ENCODE measurements at places on chromosomes 4 and X.

- DNase-seq, result peak; percentile 69
Measured at GRCh38 chrX:46796574-46797191, 37.8 kb upstream of the SLC9A7 start.

- DNase-seq, result no peak
Measured at GRCh38 chr4:16122784-16123183, 39.0 kb upstream of the PROM1 start.

GRCh38 chrX:71619193-71619592, 882 bp upstream of the CXCR3 start:
- DNase-seq, result peak; percentile 42

- DNase-seq, result peak; percentile 36
Measured at GRCh38 chr4:127669691-127670090, 36.9 kb downstream of the INTU start.

- no peak for DNase-seq
Measured at GRCh38 chr4:3283916-3284315, 8.9 kb upstream of the RGS12 start.

DNA sequence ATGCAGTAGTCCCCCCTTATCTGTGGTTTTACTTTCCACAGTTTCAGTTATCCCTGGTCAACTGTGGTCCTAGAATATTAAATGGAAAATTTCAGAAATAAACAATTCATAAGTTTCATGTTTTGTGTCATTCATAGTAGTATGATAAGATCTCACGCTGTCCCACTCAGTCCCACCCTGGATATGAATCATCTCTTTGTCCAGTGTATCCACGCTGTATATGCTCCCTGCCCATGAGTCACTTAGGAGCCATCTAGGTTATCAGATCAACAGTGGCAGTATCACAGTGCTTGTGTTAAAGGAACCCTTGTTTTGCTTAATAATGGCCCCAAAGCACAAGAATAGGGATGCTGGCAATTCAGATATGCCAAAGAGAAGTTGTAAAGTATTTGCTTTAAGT, 16.2 kb upstream of the SYTL4 start:
- DNase-seq, result no peak

DNA sequence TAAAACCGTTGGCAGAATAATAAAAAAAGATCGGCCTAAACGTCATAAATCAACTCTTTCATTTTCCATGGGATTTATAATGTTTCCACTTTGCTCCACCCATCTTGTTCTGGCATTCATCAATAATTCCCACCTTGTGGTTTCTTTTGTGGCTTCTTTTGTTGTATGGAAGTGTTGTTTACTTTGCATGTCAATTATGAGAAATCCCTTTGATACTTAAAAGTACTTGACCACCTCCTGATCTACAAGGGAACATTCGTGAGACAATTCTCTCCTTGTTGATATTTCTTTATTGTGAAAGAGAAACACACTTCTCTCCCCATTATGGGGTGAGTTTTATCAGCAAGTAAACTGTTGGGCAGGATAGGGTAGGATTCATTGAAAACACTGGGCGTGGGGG, 2.8 kb downstream of the AMELX start:
- no peak for DNase-seq

- no peak for DNase-seq
Measured at GRCh38 chr4:184269879-184270430, 52.3 kb upstream of the ENPP6 start.

GRCh38 chr4:42570221-42570620, 86.7 kb downstream of the ATP8A1 start:
- no peak for DNase-seq

GRCh38 chr4:183445097-183445428, 627 bp downstream of the CDKN2AIP start:
- DNase-seq, result peak; percentile 8

GRCh38 chrX:374596-374995, 12.1 kb downstream of the PPP2R3B start:
- no peak for DNase-seq

GRCh38 chr4:153533387-153533786, 67.2 kb downstream of the TMEM131L start:
- peak; percentile 24 for DNase-seq

DNA sequence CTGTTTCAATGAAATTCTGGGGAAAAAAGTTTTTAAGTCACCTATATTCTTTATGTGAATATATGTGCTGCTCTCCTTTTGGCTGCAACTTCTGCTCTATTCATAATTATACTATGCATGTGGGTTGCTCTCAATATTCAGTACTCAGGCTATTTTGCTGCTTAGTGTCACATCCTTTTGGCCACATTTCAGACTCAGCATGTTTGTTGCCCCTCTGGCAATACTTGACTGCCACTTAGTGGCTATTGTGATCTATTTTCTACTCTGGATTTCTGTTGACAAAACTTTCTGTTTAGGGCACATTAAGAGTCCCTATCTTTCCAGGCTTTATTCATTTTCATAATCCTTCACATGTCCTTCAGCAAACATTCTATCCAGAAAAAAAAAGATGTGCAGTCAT, 15.8 kb upstream of the CT45A1 start:
- DNase-seq, result no peak

DNA sequence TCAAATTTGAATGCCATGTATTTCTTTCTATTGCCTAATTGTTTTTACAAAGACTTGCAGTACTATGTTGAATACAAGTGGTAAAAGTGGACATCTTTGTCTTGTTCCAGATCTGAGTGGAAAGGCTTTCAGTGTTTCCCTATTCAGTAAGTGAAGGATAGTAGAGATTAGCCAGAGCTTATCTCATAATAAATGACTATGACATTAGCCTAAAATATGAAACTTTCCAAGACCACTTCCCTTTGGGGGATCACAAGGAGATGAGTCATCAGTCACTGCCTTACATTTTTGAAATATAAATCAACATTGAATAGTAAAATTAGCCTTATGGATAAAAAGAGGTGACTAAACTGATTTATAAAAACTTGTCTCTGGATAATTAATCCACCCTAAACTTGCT, 554.1 kb upstream of the MAGEB2 start:
- peak; percentile 83 for DNase-seq

GRCh38 chrX:153689654-153690465, 2.1 kb downstream of the SLC6A8 start:
- DNase-seq, result peak; percentile 34

- peak; percentile 15 for DNase-seq
Measured at GRCh38 chr4:151717909-151718628, 42.7 kb downstream of the GATB start.

- DNase-seq, result no peak
Measured at GRCh38 chr4:157983300-157983699, 189.5 kb downstream of the GASK1B start.

DNA sequence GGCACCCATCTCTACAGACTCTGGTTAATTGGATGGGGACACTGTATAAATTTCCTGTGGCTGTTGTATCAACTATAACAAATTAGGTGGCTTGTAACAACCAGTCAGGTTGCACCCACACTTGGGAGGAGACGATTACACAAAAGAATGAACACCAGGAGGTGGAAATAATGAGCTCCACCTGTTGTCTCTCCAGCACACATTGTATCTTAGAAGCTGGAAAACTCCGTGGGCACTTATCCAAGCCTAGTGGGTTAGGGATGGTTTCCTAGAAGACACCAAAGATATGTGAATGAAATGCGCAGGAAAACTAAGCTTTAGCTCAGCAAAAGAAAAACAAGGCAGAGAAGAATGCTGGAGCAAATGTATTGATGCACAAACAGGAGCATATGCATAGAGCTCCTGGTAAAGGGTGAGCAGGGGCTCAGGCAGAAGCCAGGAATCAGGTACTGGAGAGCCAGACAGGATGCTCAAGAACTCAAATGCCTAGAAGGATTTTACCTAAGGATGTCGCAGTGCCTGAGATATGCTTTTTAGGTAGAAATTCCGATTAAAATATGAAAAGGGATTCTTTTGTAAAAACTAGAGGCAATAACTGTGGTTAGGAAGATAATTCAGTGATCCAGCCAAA, 111.7 kb downstream of the GALNTL6 start:
- DNase-seq, result no peak

- peak; percentile 62 for DNase-seq
Measured at GRCh38 chr4:96729641-96730040, 889.7 kb downstream of the PDHA2 start.

DNA sequence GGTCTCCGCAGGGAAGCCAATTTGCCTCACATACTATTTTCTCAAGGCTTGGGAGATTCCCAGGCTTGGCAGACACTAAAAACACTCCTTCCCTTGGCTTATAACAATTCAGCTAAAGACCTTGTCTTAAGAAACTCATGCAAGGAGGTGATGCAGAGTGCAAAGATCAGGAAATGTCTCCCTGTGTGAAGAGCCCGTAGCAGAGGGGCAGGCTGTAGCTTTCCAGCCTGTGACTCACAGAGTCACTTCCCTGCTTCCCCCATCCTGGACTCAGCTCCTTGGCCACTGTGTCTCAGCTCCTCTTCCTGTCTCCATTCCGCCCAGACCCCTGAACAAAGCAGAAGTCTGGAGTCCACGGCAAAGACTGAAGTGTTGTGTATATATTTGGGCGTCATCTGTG, 56.1 kb downstream of the KDR start:
- peak; percentile 47 for DNase-seq

GRCh38 chr4:42396361-42396751, 932 bp upstream of the SHISA3 start:
- no peak for DNase-seq

DNA sequence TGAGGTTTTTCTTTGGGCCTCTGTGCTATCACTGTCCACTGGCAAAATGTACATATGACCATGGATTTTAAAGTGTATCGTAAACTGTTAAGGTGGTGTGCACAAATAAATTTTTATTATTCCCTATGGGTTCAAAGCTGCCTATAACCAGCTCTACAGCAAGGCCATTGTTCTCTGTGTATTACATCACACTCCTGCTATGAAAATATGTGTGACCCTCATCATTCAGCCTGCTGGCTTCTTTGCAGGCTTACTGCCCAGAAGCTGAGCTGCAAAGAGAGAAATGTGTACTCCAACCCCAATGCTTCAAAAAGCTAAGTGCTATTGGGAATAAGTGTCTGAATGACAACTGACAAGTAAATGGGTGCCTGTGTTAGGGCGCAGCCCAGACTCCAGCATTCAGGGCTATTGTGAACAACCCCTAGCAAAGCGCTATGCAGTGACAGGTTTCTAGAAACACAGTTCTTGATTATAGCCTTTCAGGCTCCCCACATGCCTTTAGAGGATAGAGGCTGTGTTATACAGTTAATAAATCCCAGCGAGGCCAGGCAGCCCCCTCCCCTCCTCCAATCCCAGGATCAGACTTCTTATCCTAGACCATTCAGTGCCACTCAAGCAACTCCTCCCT, 220.4 kb upstream of the RADX start:
- peak; percentile 15 for DNase-seq

DNA sequence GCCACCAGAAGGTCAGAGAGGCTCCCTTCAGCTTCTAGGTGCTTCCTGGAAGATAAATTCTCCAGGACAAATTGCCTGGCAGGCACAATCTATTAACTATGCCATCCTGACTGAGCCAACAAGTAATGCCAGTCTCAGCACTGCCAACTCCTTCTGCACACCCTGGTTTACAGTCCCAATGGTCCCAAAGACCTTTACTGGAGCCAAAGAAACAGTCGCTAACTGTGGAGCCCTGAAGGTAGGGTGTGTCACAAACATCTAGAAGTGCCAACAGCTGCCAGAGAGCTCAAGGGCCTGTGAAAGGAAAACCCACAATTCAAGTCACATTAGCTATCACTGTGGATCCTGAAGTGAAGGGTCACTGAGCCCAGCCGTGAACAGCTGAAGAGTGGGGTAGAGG, 34.9 kb upstream of the CITED1 start:
- no peak for DNase-seq

DNA sequence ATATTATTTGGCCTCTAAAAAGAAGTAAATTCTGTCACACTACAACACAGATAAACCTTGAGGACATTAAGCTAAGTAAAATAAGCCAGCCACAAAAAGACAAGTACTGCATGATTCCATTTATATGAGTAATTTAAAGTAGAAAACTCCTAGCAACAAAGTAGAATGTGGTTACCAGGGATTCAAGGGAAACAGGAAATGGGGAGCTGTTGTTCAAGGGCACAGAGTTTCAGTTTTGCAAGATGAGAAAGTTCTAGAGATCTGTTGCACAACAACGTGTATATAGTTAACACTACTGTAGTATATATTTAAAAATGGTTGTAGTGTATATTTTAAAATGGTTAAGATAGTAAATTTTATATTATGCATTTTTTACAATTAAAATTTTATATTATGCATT, 25.4 kb downstream of the SEC31A start:
- peak; percentile 93 for DNase-seq

GRCh38 chr4:43126595-43126994, 234.1 kb downstream of the GRXCR1 start:
- no peak for DNase-seq

- no peak for DNase-seq
Measured at GRCh38 chr4:6724421-6725111, 8.6 kb downstream of the BLOC1S4 start.

- peak; percentile 61 for DNase-seq
Measured at GRCh38 chrX:22634751-22635150, 362.0 kb downstream of the CBLL2 start.

- DNase-seq, result no peak
Measured at GRCh38 chrX:13574600-13574999, 5.2 kb downstream of the EGFL6 start.

- DNase-seq, result no peak
Measured at GRCh38 chr4:38204339-38205035, 244.3 kb downstream of the PTTG2 start.

DNA sequence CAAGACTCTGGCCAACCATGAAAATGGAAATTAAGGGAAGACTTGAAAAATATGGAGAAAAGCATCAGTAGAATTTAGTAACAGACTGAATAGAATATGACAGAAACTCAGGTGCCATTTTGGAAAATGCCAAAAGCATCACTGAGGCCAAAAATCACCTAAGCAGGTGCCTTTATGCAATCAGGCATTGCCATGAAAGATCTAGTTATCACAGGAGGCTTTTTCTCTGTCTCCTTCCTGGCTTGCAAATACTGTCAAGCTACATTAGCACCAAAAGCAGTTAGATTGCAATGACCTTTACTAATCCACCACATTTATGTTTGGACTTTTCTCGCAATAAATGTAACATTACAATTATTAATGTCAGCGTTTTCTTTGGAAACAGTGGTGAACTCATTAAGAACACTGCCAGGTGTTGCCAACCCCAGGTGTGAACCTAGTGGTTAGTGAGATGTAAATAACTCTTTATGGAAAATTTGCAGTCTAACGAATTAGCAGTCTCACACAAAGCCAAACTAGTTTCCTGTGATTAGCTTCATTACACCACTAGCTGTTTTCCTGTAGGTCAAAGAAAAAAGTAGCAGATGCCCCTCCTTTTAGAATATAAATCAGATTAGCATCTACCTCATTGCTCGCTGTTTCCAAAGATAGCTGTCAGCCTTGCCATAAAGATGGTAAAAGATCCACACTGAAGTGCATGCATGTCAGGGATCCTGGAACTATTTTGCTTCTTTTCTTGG, 1568.4 kb upstream of the TENM3 start:
- no peak for DNase-seq

- no peak for DNase-seq
Measured at GRCh38 chr4:15343000-15343399, 84.8 kb upstream of the C1QTNF7 start.

DNA sequence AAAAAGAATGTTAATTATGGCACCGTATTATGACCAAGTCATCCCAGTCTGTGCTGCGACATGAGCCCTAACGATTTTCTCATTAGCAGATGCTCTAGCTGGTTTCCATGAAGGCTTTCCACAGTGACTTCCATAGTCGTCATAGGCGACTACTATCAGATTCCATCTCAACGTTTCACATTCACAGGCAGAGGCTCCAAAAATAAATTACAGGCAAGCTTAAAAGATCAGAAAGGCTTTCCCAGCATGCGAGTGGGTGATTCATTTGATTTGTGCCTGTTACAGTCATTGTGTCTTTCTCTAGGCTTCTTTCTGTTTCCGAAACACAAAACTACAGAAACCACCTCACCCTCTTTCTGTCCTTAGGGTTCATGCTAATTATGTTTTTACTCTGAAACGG, 43.2 kb downstream of the PALLD start:
- DNase-seq, result peak; percentile 90

GRCh38 chr4:125497861-125498260, 183.1 kb downstream of the FAT4 start:
- no peak for DNase-seq

Data from fibroblast of lung (primary cell).